ENCODE measurements at places on chromosomes 1 and 21.

- peak; percentile 11 for DNase-seq
- H3K4me3 ChIP-seq: no peak overlapping the region
- no peaks in the 10 kb centered on the region for H3K36me3 ChIP-seq
- H3K4me1 ChIP-seq: peaks cover 5% of the 10 kb centered on the region
Observed at GRCh38 chr1:102941366-102941947, 166.9 kb downstream of the COL11A1 start.

- DNase-seq: peak; percentile 80
- peak overlapping the region; percentile 59 for H3K27ac ChIP-seq
- no peak overlapping the region for H3K4me3 ChIP-seq
- peaks cover 3% of the 10 kb centered on the region for H3K36me3 ChIP-seq
Observed at GRCh38 chr1:201756406-201756805, 72.6 kb upstream of the IPO9 start.

GRCh38 chr1:169466259-169467230 is 19.2 kb downstream of the SLC19A2 start:
- DNase-seq: peak; percentile 17
- no peaks in the 10 kb centered on the region for H3K4me1 ChIP-seq
- no peak overlapping the region for H3K4me3 ChIP-seq
- H3K27me3 ChIP-seq: no peaks in the 10 kb centered on the region
- H3K27ac ChIP-seq: no peak overlapping the region
- no peaks in the 10 kb centered on the region for H3K36me3 ChIP-seq

- H3K4me3 ChIP-seq: no peak overlapping the region
- DNase-seq: no peak
- no peaks in the 10 kb centered on the region for H3K27me3 ChIP-seq
- no peak overlapping the region for H3K27ac ChIP-seq
- H3K4me1 ChIP-seq: no peaks in the 10 kb centered on the region
- no peaks in the 10 kb centered on the region for H3K36me3 ChIP-seq
Observed at GRCh38 chr1:229984992-229985612, 81.9 kb upstream of the GALNT2 start.

DNA sequence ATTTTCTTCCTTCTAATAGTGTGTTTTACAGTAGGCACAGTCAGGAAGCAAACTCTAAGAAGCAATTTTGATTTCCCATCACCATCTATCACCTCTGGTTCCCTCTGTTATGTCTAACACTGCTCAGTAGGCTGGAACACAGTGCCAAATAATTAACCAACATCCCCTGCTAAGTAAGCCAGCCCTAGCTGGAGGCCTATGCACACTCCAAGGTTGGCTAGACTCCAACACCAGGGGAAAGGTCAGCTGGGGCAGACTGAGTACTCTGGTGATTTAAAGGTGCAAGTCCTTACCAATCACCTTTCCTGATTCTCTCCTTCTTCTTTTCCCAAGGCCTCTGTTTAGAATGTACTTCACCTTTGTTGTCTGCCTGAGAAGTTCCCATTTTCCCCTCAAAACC is 46.5 kb upstream of the BEND5 start:
- no peak overlapping the region for H3K27ac ChIP-seq
- H3K4me1 ChIP-seq: no peaks in the 10 kb centered on the region
- no peaks in the 10 kb centered on the region for H3K36me3 ChIP-seq
- H3K4me3 ChIP-seq: no peak overlapping the region

GRCh38 chr1:41607808-41608207 is 123.3 kb upstream of the EDN2 start:
- no peak overlapping the region for H3K4me3 ChIP-seq
- H3K4me1 ChIP-seq: peaks cover 4% of the 10 kb centered on the region
- no peaks in the 10 kb centered on the region for H3K36me3 ChIP-seq
- no peaks in the 10 kb centered on the region for H3K27me3 ChIP-seq

DNA sequence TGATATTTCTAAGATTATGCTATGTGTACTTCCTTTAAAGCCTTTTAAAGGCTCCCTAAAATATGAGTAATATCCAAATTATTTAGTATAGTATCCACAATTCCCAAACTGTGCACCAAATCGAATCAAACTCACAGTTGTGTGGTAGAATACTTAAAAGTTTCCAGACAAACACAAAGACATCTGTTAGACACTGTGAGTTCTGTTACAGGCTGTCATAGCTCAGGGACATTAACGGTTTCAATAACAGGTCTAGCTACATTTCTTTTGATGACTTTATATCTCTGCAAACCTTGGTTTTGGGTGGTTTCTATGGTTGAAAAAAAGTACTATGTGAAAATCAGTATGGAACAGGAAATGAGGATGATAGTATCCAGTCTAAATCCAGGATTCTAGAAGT is 36.9 kb upstream of the NEK7 start:
- H3K4me3 ChIP-seq: no peak overlapping the region
- no peaks in the 10 kb centered on the region for H3K36me3 ChIP-seq
- peaks cover 48% of the 10 kb centered on the region for H3K4me1 ChIP-seq
- DNase-seq: no peak
- no peaks in the 10 kb centered on the region for H3K27me3 ChIP-seq
- peak overlapping the region; percentile 93 for H3K27ac ChIP-seq

GRCh38 chr1:167412920-167413319 is 105.4 kb downstream of the CD247 start:
- no peak overlapping the region for H3K27ac ChIP-seq
- H3K4me1 ChIP-seq: no peaks in the 10 kb centered on the region
- H3K4me3 ChIP-seq: no peak overlapping the region
- peaks cover 10% of the 10 kb centered on the region for H3K36me3 ChIP-seq
- no peaks in the 10 kb centered on the region for H3K27me3 ChIP-seq
- no peak for DNase-seq

All from astrocyte (in vitro differentiated cells and primary cell).